ENCODE measurements at places on chromosomes 2 and 18.

DNA sequence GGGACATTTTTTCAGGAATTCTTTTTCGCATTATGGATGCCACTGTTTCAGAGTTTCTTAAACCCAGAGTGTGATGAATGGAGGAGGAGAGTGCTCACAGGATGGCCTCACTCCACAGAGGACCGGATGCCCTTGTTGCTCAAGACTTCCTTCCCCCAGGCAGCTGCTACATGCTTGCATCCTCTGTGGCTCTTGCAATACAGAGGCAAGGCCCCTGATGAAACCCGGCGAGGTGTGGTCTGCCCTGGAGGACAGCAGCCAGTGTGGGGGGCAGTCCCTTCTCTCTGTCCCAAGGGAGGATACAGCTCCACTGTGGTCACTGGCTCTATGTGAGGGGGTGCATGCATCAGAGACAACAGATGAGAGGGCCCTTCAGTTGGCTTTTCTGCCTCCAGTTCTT, 109.6 kb downstream of the SH3RF3 start:
- no peak for DNase-seq

GRCh38 chr18:60295674-60296073, 76.9 kb downstream of the MC4R start:
- no peak for DNase-seq

DNA sequence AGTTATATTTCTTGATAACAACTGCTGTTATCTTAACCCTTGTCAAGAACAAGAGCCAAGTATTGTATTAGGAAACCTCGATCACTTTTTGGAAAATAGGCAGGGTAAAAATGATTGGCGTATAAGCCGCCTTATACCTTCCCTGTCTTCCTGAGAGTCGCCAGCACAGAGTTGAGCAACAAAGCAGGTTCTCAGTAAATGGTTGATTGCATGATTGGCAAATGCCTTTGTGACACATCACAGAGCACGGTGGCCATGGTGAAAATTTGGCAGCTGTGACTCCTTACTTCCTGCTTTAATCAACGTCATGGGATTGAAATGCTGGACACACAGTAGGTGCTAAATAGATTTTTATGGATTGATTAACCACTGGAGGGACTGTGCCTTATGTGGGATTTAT, 3.9 kb upstream of the KLHL29 start:
- DNase-seq, result no peak

GRCh38 chr2:43399515-43400264, 173.3 kb upstream of the ZFP36L2 start:
- no peak for DNase-seq

- no peak for DNase-seq
These were observed 84.1 kb downstream of the EPAS1 start for GRCh38 chr2:46381263-46381849.

DNA sequence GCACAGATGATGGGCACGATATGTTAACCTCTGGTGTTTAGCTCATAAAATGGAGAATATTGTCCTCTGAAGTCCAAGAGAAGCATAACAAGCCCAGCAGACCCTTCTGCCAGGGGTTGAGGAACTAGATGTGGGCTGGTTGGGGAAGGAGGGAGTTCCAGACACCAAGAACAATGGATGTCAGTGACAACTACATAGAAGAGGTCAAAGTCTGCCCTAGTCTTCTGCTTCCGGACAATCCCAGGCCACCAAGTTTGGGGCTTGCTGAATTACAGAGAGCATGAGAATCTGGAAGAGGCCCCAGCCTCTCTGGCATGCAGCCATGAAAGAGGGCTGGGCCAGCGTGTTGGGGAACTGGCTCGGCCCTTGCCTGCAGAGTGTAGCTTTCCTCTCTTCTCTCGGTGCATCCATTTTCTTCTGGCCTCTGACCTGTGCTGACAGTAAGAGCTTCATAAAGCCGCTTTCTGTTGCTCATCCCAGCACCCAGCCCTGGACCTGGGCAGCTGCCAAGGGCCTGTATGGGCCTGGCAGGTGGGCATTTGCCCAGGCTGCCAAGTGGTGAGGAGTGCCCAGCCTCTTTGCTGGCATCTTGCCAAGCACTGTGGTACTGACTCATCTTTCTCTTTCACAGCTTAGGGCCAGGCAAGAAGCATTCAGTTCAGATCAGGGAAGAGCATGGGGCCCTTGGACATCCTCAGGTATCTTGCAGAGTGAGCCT, 14.6 kb upstream of the LAPTM4A start:
- no peak for DNase-seq

DNA sequence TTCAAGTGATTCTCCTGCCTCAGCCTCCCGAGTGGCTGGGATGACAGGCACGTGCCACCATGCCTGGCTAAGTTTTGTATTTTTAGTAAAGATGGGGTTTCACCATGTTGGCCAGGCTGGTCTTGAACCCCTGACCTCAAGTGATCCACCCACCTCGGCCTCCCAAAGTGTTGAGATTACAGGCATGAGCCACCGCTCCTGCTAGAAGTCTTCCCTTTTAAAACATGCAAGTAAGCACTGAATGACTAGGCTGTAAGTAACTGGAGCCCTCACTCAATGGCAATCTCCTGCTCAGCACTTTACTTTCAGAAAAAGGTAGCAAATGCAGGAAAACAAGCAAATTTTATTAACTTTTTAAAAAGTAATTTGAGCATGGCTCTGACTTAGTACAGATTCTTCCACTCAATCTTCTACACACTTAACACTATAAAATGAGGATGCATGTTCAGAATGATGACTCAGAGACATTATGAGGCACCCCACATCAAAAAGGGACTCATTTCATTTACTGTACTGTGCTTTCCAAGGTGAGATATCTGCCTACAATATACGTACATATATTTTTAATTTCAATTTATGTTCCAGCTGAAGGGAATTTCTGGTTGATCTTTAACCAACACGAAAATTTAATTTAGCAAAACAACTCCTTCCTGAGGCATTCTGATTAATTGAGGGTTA, 6.6 kb upstream of the NCK2 start:
- no peak for DNase-seq

- no peak for DNase-seq
These were observed 82.1 kb downstream of the TMEM163 start for GRCh38 chr2:134636714-134637113.
